CD4-positive, alpha-beta memory T cell (primary cell): ENCODE measurements at places on chromosomes 1 and 21. TPM values are rescaled to one million over a fixed set of nuclear protein-coding genes. Genes with fewer than 3 reads are reported as not detected.

DNA sequence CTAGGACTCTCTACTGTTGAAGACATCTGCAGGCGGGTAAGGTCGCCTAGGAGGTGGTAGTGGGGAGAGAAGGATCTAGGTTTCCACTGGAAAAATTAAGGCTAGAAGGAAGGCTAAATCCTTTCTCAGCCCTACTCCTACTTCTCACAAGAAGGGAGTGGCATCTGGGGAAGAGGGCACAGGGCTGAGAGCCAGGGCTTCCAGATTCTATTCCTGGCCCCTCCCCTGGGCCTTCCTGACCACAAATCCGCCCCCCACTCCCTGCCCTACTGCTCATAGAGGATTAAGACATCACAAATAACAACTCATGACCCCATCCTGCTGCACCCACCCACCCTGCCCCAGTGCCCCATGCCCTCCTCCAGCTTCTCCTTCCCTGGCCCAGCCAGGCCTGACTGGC lies 2.5 kb downstream of the PHLDA3 start:
- no peaks in the 10 kb centered on the region for H3K27me3 ChIP-seq
- H3K4me1 ChIP-seq = peaks cover 7% of the 10 kb centered on the region
- H3K27ac ChIP-seq = no peak overlapping the region
- no peaks in the 10 kb centered on the region for H3K36me3 ChIP-seq
- no peak overlapping the region for H3K4me3 ChIP-seq

GRCh38 chr1:192270398-192270797 lies 46.4 kb upstream of the RGS21 start:
- H3K27me3 ChIP-seq = no peaks in the 10 kb centered on the region
- no peaks in the 10 kb centered on the region for H3K36me3 ChIP-seq
- no peak overlapping the region for H3K27ac ChIP-seq
- no peak overlapping the region for H3K4me3 ChIP-seq
- H3K4me1 ChIP-seq = no peaks in the 10 kb centered on the region

GRCh38 chr1:210747112-210747511 lies 386.8 kb downstream of the KCNH1 start:
- no peaks in the 10 kb centered on the region for H3K27me3 ChIP-seq
- H3K4me3 ChIP-seq = no peak overlapping the region
- H3K27ac ChIP-seq = no peak overlapping the region

DNA sequence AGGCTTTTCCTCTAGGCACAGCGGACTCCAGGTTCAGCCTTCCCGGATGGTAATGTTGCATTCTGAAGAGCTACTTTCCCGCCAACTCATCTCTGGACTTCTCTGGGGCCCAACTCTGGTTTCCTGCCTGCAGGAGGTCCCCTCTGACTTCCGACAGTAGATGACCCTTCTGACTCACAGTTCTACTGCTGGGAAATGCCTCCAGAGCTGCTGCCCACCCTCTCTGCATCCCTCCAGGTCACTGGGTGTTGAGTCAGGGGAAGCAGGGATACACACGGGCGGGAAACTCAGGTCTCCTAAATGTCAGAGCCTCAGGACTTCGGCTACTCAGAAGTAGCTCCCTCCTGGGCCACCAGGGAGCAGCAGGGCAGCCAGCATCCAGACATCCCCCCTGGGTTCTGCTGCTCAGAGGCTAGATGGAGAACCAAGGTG lies 2.1 kb upstream of the KIF21B start:
- H3K27ac ChIP-seq = no peak overlapping the region
- no peaks in the 10 kb centered on the region for H3K36me3 ChIP-seq
- DNase-seq = no peak
- H3K4me1 ChIP-seq = peaks cover 49% of the 10 kb centered on the region
- no peak overlapping the region for H3K4me3 ChIP-seq

DNA sequence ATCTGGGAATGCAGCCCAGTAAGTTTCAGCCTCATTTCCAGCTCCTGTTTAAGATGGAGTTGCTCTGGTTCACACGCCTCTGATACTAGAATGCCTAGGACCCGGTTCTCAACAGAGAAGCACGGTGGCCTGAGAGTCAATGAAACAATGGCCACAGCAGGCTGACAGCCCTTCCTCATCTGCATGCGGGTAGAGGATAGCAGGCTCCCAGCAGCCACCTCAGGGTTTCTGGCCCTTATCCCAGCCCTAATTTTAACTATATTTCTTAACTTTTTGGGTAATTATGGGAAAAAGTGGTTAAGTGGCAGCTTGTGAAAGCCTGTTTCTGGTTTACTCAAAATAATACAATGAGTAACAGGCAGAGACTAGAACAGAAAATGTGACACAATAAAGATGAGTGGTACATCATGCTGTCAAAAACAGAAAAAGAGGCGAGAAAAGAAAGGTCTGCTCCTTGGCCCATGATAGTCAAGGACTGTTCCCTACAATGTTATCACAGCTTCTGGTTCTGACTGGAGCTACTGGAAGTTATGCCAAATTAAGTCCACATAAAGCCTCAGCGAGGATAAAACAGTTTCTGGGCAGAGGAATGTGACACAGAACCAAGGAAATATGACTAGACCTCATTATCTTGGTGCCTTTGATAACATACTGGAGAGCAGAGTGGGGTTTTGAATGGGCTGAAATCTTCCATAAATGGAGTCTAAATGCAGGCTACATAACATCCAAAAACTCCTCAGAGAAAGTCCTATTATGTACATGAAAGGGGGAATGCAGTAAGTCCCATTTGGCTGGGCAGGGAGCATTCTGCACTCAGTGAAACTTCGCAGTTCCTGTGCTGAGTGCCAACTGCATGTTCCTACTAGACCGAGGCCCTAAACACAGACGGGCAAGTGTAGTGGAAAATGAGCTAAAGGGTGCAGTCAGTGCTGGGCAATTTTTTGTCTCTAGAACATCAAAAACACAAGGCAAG lies 92.1 kb downstream of the NIBAN1 start:
- H3K27ac ChIP-seq = no peak overlapping the region
- no peaks in the 10 kb centered on the region for H3K27me3 ChIP-seq
- H3K36me3 ChIP-seq = no peaks in the 10 kb centered on the region

DNA sequence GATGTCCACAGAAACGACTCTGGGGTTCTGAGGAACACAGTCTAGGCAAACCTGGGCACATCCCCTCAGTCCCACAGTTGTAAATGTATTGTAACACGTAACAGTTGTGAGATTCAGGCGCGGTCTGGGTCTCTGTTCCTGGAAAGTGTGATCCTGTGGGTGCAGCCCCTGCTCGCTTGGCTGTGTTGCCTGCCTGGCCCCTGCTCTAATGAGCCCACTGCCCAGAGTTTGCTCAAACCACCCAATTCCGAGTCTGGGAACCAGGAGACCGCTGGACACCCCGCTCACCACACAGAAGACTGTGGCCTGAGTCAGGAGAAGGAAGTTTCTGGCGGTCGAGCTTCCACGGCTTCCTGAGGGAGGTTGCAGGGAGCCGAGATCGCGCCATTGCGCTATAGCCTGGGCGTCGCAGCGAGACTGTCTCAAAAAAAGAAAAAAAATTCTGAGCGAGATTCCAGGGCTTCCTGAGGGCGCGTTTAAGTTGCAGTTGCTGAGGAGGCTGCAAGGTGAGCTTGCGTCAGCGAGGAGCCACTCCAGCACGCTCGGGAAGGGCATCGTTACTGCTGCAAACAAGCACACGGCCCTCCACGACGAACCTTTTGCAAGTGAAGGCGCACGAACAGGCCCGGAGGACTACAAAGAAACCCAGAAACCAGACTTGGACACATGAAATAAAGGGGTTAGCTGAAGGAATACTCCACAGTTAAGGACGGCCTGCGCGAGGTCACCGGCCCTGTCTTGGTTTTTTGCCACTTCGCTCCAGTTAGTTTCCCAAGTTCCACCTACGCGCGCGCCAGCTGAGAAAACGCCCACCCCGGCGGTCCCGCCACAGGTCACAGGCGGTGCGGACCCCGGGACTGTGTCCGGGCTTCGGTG lies 1.1 kb downstream of the C21orf58 start:
- peak overlapping the region; percentile 93 for H3K4me3 ChIP-seq
- H3K36me3 ChIP-seq = no peaks in the 10 kb centered on the region
- H3K4me1 ChIP-seq = peaks cover 28% of the 10 kb centered on the region
- peak; percentile 5 for DNase-seq

GRCh38 chr21:34877485-34878128 lies 171.5 kb downstream of the RUNX1 start:
- no peak overlapping the region for H3K4me3 ChIP-seq
- H3K27me3 ChIP-seq = no peaks in the 10 kb centered on the region
- peaks cover 35% of the 10 kb centered on the region for H3K36me3 ChIP-seq
- no peak for DNase-seq
- no peak overlapping the region for H3K27ac ChIP-seq
- H3K4me1 ChIP-seq = peaks cover 14% of the 10 kb centered on the region

DNA sequence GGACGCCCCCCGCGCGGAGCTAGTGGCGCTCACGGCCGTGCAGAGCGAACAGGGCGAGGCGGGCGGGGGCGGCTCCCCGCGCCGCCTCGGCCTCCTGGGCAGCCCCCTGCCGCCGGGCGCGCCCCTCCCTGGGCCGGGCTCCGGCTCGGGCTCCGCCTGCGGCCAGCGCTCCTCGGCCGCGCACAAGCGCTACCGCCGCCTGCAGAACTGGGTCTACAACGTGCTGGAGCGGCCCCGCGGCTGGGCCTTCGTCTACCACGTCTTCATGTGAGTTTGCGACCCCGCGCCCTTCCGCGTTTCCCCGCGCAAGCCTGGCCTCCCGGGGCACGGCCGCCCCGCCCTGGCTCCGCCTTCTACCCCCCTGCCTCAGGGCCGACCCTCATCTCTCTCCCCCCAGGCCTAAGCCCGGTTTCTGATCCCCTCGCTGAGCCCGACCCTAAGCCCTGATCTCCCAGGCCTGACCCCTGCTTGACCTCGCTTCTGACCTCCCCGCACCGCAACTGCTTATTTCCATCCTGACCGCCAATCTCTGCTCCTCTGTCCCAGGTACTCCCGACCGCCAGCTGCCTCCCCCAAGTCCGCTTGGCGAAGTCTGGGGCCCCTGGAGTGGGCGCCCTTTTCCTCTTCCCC lies 669 bp downstream of the KCNQ4 start:
- no peak overlapping the region for H3K4me3 ChIP-seq
- DNase-seq = no peak
- H3K27me3 ChIP-seq = peaks cover 6% of the 10 kb centered on the region
- H3K27ac ChIP-seq = no peak overlapping the region
- no peaks in the 10 kb centered on the region for H3K4me1 ChIP-seq

DNA sequence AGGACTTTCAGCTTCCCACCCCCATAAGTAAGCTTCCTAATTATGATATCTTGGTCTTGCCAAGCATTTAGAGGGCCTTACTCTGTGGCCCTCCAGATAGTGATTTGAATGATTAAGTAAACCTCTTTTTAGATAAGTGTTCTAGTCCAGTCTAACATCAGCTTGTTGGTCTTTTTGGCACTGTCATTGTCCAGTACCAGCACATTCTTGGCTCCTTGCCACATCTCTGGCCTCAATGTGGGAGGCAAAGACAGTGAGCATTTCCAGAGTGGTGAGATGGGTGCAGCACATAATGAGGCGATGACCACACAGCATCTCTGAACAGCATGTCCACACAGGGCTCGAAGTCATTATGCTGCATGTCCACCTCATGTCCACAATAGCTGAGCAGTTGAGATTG lies 6.1 kb downstream of the CAPZA1 start:
- DNase-seq = no peak
- H3K27me3 ChIP-seq = no peaks in the 10 kb centered on the region
- H3K4me3 ChIP-seq = no peak overlapping the region

- H3K27ac ChIP-seq = no peak overlapping the region
- H3K4me3 ChIP-seq = no peak overlapping the region
- H3K27me3 ChIP-seq = no peaks in the 10 kb centered on the region
Observed at GRCh38 chr1:228794810-228795209, 59.5 kb downstream of the RHOU start.

The CELA2B gene
- total RNA-seq = not detected

The C1orf94 gene
- not detected for total RNA-seq
